A549 treated with Hydrocortisone at 1 μM for 4 hours (cell line): ENCODE measurements at places on chromosomes 2 and 18. TPM values are rescaled to one million over a fixed set of nuclear protein-coding genes. Genes with fewer than 3 reads are reported as not detected.

Gene FBLN7
- total RNA-seq, result 0.44 to 0.66 TPM (median 0.56 TPM) in 5 replicates

Gene HOXD8
- total RNA-seq, result 4.7 to 6.0 TPM (median 5.3 TPM) in 5 replicates

Gene B3GNT7
- total RNA-seq, result 2.0 to 3.1 TPM (median 2.3 TPM) in 5 replicates

Gene C2orf78
- total RNA-seq, result not detected in 5 replicates

Gene SERPINB11
- total RNA-seq, result 0.07 TPM in 1 of 5 replicates, not detected in the others

Gene ATG9A
- 37.7 to 55.7 TPM (median 44.1 TPM) in 5 replicates for total RNA-seq

Gene SLC8A1
- 0.21 to 0.41 TPM (median 0.29 TPM) in 5 replicates for total RNA-seq

Gene CHRND
- total RNA-seq, result not detected in 5 replicates

Gene PTPRN
- 1.0 to 1.5 TPM (median 1.2 TPM) in 5 replicates for total RNA-seq

Gene SYT4
- not detected in 5 replicates for total RNA-seq
